Heart left ventricle (tissue), 16 donors: ENCODE measurements at places on chromosomes 13 and 19.

GRCh38 chr13:85525411-85525810 lies 273.8 kb downstream of the SLITRK6 start:
- no peak for DNase-seq

DNA sequence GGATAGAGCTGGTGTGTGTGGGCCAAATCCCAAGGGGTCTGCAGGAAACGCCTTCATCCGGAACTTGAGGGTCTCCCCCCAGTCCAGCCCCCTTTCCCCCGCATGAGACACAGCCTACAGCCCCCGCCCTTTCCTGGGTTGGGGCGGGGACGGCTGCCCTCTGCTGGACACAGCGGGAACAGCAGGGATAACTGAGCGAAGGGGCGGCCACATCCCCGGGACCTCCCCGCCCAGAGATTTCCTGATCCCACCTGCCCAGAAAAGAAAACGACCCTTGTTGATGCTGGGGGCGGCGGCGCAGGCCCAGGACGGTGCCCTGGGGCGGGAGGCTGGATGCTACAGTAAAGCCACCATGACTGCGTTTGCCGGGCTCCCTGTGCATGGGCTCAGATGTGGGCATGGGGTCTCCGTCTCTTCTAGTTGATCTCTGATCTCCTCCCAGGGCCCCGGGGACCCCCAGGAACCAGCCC lies 14.2 kb downstream of the ONECUT3 start:
- no peak for DNase-seq

DNA sequence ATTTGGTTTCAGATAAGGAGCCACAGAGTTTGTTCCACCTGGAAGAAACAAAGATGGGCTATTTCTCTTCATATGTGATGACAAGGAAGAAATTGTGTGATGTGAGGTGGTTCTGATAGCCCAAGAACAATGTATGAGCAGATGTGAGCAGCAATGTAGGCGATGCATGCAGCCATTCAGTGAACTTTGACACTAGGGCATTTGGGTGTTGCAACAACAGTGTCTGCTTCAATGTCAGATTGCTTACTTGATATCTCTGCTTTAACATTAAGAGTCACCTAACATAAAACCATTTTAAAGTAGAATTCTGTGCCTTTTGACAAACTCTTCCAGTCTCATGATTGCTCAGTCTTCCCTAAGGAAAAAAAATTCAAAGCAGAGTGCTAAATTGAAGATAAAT lies 865.4 kb downstream of the SLITRK6 start:
- DNase-seq: no peak

- no peak for DNase-seq
Observed at GRCh38 chr13:24618011-24618955, 61.9 kb upstream of the ATP12A start.

DNA sequence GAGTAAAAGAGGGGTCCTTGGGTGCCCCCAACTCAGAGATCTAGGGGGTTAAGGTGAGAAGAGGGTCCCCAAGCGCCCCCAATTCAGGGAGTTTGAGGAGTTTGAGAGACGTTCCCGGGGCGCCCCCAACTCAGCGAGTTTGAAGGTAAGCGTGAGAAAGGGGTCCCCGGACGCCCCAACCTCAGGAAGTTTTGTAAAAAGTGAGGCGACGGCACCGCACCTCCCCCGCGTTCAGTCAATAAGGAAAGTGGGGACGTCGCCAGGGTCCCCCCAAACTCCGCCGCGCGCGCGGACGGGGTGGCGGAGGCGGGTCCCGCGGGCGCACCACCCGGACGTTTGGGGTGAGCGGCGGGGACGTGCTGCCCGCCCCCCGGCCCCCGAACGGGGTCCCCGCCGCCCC lies 353 bp downstream of the RFX2 start:
- no peak for DNase-seq

- DNase-seq: no peak
Observed at GRCh38 chr19:37221136-37221535, 3.1 kb downstream of the ZNF383 start.

GRCh38 chr19:5782322-5782721 lies 2.2 kb downstream of the PRR22 start:
- DNase-seq: no peak
